ENCODE measurements at places on chromosomes 12 and 14. TPM values are rescaled to one million over a fixed set of nuclear protein-coding genes. Genes with fewer than 3 reads are reported as not detected.

Gene MYRFL
- total RNA-seq, result 0.08 TPM

Gene FGF23
- total RNA-seq, result 0.25 TPM

Gene SOX5
- 32.2 TPM for total RNA-seq

DNA sequence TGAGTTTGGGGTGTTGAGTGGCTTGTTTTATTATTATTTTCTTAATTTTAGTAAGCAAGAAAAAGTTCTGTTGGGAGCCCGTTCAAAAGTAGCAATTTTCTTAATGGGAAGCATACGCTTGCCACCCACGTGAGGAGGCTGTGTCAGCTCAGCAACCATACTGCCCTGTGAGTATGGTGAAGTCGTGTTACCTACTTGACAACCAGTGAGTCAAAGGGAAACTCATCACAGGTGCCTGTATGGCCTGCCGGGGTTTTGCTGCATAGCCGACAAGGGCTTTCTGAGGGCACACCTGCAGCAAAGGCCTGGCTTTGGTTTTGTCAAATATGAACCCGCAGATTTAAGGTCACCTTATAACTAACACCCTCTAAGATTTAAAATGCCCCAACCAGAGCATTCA lies 31.1 kb downstream of the PITPNM2 start:
- DNase-seq, result no peak

DNA sequence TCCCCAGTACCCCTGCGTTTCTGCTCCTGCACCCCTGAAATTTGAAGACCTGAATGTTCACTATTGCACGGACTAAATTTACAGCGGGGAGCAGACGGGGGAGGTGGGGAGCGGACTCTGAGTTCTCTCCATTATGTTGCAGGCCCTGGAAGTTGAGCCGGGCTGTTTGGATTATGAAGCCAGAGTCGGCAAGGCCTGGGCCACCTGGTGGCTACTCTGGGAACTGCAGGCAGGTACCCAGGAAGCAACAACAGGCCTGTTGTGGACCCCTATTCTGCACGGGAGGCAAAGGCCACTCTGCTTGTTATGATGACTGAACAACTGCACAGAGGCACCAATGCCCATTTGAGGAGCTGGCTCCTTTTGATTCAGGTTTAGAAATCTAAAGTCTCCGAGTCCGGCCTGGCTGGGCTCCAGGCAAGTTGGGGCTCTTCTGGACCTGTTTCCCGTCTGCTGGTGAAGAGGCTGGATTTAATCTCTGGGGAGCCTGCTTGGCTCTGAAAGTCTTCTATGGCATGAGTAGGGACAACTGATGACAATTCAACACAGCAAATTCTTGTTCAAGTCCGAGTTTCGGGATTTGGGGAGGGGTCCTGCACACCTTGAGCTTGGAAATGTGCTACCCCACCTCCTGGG lies 34.1 kb upstream of the FAM181A start:
- DNase-seq, result peak; percentile 62

DNA sequence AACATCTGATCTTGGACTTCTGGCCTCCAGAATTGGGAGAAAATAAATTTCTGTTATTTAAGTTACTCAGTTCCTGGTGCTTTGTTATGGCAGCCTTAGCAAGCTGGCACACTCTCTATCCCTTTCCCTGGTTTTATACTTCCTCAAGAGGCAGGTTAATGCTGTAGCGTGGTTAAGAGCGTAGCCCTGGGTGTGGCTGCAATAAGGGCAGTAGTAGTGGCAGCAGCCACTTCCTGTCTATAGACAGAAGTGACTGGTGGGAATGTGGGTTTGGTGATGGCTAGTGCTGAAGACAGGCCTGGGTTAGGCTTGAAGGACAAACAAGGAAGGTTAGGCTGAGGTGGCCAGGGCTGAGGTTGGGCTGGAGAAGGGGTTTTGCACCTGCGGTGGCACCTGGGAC lies 3.6 kb upstream of the LGALS3 start:
- DNase-seq, result no peak

GRCh38 chr12:113306382-113306781 lies 28.5 kb downstream of the SLC8B1 start:
- no peak for DNase-seq

DNA sequence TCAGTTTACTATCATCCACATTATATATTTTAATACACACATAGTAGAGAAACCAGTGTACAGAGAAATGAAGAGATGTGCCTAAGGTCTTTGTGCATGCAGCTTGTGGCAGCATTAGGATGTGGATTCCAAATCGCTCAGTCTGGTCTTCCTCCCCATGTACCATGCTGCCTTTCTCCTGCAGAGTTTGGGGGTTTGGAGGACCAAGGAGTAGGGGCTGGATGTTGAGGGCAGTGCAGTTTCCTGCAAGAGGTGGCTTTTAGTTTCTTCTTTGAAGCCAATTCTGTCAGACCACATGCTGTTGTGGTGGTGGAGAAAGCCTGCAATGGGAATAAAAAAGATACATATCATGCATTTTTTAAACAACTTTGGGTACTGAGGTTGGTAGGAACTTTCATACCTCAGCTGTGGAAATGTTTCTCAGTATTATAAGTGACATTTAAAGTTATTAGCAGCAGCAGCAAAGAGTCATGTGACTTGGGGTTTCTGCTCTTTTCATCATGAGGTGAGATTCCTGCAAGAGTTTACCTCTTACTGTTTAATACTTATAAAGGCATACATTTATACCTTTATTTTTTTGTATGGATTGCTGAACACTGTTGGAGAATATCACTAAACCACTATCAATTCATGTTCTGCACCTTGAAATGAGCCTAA lies 34.4 kb downstream of the TESPA1 start:
- DNase-seq, result no peak

- DNase-seq, result peak; percentile 82
Measured at GRCh38 chr14:73491256-73492042, 716 bp downstream of the RIOX1 start.

GRCh38 chr14:91482263-91483013 lies 27.7 kb downstream of the PPP4R3A start:
- no peak for DNase-seq

DNA sequence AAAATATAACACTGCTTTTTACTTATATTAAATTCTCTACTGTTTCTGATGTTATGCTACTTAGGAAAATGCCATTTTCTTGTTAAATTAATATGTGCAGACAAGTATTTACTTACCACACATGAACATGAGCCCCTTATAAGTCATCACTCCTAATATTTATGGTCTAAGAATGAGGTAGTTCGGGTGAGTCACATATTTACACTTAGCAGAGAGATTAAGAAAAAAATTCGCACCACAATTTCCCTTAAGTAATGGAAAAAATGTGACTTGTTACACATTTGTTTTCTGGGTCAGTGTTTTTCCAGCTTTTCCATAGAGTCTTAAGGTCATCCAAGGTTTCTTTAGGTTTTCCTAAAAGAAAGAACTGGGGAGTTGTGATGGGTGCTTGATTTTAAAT lies 68.3 kb downstream of the RERG start:
- no peak for DNase-seq

DNA sequence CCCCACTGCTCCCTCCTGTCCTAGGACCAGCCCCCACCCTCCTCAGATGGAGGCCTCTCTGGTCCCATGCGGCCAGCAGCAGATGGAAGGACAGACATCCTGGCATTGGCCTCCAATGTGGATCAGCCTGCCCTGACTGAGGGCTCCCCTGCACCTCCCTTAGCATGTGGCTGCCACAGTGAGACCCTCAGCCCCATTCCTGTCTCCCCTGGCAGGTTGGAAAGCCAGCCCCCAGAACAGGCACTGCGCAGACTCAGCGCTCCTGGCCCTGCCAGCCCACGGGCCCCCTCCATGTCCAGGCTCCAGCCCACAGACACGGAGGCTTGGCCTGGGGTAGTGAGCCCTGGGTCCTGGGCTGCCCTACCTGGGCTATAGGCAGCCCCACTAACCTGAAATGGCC lies 47.2 kb upstream of the DIO3 start:
- DNase-seq, result no peak

DNA sequence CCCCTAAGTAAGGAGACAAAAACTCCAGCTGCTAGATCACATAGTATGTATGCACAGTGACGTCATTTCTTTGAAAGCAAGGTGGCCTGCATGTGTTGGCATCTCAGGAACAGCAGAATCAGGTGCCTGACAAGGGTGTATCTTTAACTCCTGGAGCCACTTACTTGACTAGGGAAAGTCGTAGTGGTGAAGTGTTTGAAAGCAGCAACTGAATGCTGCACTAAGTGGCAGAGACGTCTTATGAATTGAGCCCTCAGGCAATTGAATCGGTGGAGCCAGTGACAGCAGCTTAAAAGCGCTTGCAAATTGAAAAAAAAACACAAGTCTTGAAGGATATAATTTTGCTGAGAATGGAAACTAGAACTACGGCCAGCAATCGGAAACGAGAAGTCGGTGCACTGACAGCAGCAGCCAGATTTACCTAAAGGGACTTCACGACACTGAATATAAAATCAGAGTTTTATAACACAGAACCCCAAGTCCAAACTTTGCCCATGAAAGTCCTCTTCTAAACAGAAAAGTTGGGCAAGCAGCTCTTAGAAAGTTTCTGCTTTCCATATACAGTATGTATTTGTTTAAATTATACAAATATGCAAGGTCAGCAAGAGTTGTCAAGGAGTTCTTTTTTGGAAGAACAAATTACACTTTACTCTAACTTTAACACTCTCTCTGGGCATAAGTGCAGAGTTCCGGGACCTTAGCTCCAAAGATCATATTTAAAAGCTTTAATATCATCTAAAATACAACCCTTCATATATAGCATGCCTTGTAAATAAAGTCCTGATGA lies 1.1 kb downstream of the IGF1 start:
- no peak for DNase-seq
